ENCODE measurements at places on chromosomes 3 and 15.

DNA sequence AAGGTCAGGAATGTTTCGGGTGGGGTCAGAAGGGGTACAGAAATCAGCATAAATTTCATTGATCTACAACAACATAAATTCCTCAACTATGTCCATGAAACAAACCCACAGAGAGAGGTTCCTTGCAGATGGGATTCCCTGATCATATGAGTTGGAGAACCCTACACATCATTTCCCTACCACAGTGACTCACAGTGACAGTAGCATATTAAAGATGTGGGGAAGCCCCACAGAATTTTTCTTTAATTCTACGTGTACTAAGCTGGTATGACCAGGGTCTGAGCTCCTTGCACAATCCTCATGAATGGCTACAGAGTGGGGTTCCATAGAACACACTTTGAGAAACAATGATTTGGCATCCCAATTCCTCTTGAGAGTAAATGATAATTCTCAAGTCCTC lies 116.9 kb upstream of the RAD18 start:
- no peak for DNase-seq

- DNase-seq: no peak
Observed at GRCh38 chr15:57835119-57835518, 128.6 kb downstream of the POLR2M start.

- no peak for DNase-seq
Observed at GRCh38 chr3:154642145-154642544, 212.2 kb upstream of the GPR149 start.

DNA sequence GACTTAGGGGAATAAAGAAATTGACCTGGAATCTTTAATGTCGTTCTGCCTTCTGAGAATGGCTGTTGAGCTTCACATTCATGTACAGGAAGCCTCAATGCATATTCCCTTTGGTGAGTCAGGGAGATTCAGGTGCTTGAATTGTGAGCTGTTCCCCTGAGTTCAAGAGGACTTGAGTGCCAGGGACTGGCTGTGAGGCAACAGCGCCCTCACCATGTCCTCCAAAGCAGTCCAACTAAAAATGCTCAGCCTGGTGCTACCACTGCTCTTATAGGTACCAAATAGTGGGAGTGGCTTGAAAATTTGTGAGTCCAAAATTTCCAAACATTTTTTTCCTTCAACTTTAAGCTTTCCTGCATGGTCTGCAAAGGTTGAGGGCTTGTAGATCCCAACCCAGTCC lies 54.1 kb downstream of the LEO1 start:
- no peak for DNase-seq

- DNase-seq: no peak
Observed at GRCh38 chr15:49438962-49439631, 16.1 kb downstream of the FGF7 start.

GRCh38 chr3:155948476-155948875 lies 78.0 kb downstream of the GMPS start:
- DNase-seq: no peak

DNA sequence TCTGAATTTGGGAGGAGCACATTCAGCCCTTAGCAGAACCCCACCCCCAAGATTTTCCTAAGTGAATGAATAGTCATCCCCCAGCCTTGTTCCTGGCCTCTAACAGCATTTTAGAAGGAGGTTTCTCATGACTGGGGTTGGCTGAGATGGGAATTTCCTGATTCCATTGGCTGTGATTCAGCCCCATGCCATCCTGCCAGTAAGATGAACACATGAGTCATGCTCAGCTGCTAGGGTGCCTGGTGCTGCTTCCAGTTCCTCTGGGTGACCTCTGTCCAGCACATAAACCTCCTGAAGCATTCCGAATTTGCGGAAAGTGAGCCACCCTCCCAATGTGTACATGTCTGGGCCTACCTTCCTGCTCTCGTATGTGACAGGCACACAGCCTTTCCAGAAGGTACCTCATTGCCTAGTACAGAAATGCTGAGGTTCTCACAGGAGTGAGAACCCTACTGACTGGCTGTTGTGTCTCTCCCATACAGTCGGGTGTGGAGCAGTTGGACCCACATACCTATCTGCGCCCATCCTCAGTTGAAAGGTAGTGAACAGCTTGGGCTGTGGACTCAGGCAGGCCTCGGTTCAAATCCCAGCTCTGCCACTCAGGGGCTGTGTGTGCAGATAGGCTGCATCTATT lies 91.7 kb downstream of the APBA2 start:
- DNase-seq: no peak

- no peak for DNase-seq
Observed at GRCh38 chr15:77296773-77297337, 123.0 kb downstream of the PEAK1 start.

DNA sequence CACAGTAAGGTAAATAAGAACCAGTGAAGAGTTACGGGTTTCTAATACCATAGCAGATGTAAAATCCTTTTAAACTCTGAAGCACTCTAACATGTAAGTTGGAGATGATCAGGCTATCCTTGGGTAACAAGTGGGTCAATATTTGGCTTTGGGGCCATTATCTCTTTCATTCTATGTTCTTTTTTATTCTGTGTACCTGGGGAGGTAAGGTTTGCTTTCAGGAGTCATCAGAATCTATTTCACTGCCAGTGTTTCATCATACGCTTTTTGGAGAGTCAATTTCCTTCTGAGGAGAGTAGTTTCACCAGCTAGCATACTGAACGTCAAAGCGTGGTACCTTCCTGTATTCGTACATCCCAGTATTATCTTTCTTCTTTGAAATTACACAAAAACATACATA lies 166.5 kb downstream of the GMNC start:
- DNase-seq: no peak

DNA sequence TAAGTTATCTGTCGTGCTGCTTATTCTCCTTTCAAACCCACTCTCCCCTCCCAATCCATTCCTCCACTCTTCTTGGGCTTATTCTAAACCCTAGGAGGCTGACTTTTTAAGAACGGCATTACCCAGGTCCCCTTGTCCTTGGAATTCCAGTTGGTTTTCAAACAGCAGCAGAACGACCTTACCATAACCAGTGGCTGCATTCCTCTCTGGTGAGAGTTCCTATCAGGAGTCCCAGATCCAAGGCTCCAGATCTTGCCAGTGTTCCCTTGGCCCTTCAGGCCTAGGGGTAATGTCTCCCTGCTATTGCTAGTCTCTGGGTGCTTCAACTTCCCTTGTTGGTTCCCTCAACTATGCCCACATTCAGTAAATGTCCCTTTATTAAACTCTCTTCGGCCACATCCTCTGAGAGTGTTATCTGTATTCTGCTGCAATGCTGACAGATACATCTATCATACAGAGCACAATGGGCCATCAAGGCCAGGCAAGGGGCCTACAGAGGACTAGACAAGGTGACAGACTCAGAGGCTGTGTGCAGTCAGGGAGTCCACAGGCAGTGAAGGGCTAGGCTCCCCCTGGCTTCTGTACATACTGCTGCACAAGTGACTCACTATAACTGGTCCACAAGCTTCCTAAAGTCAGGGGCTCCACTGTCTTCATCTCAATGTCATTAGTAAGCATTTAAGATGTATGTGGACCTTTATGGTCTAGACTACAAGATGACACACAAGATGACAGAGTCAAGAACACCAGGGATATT lies 10.1 kb downstream of the LYSMD2 start:
- no peak for DNase-seq

DNA sequence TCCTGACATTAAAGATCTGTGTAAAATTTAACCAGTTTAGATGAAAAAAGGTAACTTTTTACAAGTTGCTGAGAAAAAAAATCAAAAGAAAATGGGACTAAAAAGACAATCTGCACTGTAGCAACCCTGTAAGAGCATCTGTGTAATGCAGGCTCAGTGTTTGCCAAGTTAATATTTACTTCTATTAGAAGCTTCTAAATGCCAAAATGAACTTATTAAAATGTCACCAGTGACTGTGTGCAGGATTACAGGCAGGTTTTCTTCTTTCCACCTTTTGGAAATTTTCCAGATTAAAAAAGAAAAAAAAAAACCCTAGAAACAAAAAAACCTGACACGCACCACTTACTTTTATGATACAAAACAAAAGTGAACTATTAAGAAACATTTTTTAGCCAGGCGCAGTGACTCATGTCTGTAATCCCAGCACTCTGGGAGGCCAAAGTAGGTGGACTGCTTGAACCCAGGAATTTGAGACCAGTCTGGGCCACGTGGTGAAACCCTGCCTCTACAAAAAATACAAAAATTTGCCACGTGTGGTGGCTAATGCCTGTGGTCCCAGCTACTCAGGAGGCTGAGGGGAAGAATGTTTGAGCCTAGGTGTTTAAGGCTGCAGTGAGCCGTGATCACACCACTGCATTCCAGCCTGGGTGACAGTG lies 87.2 kb downstream of the TJP1 start:
- no peak for DNase-seq

GRCh38 chr3:37183375-37183831 lies 9.0 kb upstream of the LRRFIP2 start:
- DNase-seq: no peak

DNA sequence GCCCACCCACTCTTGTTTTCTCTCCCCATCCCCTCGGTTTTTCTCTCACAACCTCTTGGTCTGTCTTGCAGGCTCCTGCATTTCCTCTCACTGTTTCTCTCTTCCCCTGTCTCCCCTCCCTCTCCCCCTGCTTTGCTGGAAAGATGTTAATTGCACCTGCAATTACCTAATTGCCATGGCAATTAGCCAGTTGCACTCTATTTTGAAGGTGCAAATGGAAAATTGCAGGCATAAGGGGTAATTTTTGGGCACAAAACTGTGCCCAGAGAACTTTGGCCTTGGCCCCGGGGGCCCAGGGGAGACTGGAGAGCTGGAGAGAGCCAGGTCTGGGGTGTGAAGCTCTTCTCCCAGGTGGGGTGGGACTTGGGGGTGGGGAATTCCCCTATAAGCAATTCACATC lies 164.5 kb upstream of the TLE3 start:
- no peak for DNase-seq

- no peak for DNase-seq
Observed at GRCh38 chr3:9169956-9170850, 79.2 kb downstream of the SRGAP3 start.

DNA sequence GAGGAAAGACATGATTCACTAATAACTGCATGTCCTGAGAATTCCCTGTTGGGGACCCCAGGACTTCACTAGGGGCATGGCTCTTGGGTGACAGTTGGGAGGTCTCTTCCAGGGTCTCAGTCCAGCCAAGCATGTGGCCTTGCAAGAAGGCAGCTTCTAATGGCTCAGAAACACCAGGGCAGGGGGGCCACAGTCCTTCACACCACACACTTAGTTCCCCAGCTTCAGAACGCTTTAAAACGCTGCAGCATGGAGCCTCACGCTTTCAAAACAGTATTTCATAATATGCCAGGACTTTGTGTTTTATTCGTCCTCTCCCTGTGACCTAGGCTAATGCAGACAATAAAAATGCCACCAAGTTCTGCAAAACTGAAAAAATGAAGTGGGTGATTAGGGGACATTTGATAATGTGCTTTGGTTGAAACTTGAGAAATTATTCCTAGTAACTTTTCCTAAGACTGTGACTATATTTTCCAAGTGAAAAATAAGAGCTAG lies 48.4 kb upstream of the LIMD1 start:
- DNase-seq: no peak

- DNase-seq: no peak
Observed at GRCh38 chr3:106420628-106421027, 551.8 kb upstream of the CBLB start.

DNA sequence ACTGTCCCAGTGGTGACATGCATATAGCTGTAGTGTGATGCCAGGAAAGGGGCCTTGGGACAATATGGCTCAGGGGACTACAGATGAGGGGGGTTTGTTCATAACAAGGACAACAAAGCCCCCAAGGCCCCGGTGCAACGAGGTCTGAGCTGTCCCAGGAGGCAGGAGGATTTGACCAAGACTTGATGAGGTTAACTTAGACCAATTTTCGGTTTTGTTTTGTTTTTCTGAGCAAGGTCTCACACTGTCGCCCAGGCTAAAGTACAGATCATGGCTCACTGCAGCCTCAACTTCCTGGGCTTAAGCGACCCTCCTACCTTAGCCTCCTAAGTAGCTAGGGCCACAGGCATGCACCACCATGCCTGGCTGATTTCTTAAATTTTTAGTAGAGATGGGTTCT lies 23.8 kb downstream of the EFCAB12 start:
- DNase-seq: no peak

DNA sequence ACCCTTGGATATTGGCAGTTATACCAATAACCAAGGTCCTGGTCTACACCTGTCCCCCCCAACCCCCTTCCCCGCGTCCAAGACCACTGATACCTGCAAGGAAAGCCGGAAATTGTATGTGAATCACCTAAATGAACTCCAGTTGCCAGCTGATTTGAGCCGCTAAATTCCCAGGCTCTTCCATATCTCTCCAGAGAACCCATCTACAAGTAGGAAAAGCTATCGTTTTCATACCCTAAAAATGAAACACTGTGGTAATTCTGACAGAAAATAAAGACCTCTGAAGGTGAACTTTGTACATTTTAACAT lies 114.2 kb upstream of the ICE2 start:
- no peak for DNase-seq

- DNase-seq: no peak
Observed at GRCh38 chr3:119608405-119609000, 10.8 kb downstream of the PLA1A start.

Data from activated T-helper 1 cell treated with anti-CD3 and anti-CD28 coated beads, Interleukin-2, amount 50 U/mL, for 16 hours (primary cell).